ENCODE measurements at places on chromosomes 2 and 18.

GRCh38 chr2:24509840-24510239, 18.8 kb downstream of the NCOA1 start:
- no peak for DNase-seq

- DNase-seq, result no peak
Observed at GRCh38 chr2:75503048-75503607, 57.6 kb downstream of the EVA1A start.

- no peak for DNase-seq
Observed at GRCh38 chr2:178834086-178834485, 26.9 kb upstream of the TTN start.

GRCh38 chr2:96167407-96168013, 22.3 kb upstream of the DUSP2 start:
- no peak for DNase-seq

GRCh38 chr2:105394951-105395611, 3.8 kb downstream of the FHL2 start:
- DNase-seq, result no peak

- DNase-seq, result no peak
Observed at GRCh38 chr2:195721042-195721441, 64.0 kb downstream of the SLC39A10 start.

GRCh38 chr2:24981411-24982136, 9.8 kb upstream of the DNAJC27 start:
- no peak for DNase-seq

GRCh38 chr2:217562871-217563480, 439.8 kb downstream of the TNS1 start:
- no peak for DNase-seq

GRCh38 chr2:2022941-2023586, 278.7 kb upstream of the PXDN start:
- DNase-seq, result no peak

DNA sequence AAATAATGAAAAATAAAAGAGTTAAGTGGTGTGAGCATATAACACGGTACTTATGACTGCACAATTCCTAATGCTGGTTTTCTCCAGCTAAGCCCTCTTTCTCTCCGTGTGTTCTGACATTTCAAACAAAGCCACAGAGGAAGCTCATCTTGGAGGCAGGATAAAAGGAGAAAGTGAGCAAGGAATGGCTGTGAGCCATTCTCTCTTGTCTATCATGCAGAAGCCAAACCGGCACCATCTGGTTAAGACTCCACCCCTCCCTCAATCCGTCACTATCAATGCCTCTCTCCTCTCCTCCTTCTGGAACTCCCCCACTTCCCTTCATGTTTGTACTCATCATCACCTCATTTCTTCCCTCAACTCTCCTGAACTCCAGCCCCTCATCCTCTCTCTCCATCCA, 210.4 kb downstream of the TMEM163 start:
- DNase-seq, result no peak

Data from stimulated activated CD4-positive, alpha-beta T cell treated with anti-CD3 and anti-CD28 coated beads, TNF-alpha, amount 100 ng/mL, for 1 hour (primary cell).